ENCODE measurements at places on chromosomes 6 and 20.

GRCh38 chr6:77650098-77650663, 2.7 kb upstream of the MEI4 start:
- DNase-seq = no peak

DNA sequence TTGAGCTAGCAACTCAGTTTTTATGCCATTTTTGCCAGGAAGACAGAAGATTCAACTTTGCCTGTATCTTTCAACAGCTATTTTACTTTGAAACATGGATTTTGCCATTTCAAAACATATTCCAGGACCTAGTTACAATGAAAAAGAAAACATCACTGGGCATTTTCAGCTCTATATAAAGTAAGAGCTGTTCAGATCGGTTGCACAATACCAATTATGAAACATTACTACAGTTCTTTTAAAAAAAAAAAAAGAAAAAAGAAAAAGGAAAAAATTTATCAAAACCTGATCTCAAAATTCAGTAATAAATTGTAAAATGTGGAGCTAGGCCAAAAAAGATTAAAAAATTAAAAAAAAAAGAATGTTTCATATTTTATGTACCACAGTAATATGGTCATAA, 15.6 kb downstream of the BCLAF1 start:
- DNase-seq = no peak

DNA sequence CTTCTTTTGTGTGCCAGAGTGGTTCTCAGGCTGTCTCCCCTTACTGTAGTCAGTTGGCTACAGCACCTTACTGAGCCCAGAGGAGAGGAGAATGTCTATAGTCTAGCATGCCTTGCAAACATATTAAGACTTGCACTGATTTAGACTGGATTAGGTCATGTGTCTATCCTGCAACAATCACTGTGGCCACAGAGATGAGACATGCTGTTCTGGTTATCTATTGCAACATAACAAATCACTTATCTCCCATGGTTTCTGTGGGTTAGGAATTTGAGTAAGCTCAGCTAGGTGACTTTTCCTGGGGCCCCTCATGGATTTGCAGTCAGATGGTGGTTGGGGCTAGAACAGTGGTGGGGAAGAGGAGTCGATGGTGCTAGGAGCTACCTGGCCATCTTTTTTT, 261.3 kb downstream of the SOD2 start:
- no peak for DNase-seq

DNA sequence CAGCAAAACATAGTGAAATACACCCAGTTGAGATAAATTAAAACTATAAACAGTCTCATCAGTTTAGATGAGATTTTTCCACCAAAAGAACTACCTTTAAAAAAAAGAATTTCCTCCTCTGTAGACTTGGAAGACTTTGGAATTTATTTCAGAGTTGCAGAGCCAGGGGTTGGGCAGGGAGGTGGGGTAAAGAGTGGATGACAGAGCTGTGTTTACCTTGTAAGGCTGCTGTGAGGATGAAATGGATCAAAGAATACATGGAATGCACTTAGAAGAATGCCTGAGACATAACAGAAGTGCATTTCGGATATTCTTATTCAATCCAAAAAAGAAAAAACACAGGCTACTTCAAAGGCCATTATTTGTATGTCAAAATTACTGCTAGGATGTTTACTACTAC, 6.4 kb upstream of the LY86 start:
- no peak for DNase-seq

- DNase-seq = no peak
Observed at GRCh38 chr20:63858393-63859165, 2.7 kb upstream of the ABHD16B start.

- no peak for DNase-seq
Observed at GRCh38 chr6:73367761-73368355, 1.8 kb downstream of the OOEP start.

DNA sequence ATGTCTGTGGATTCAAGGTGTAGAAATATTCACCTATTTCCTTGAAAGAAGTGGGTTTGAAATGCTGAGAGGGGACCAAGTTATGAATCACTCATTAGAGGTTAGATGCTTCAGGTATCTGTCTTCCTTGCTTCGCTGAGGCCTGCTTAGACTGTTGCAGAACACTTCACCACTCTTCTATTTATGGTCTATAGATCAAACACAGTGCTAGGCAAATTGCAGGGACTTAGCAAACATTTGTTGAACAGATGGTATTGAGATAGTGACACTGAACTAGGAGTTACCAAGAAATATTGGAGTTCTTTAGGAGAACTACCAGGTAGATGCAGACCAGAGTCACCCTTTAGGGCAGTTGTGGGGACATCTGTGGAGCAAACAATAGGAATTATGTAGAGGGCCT, 123.8 kb downstream of the RFPL4B start:
- DNase-seq = no peak

GRCh38 chr6:119078376-119079282, at the start of gene FAM184A:
TSS of gene FAM184A (minus strand) at chr6:119078664. CDS start at chr6:119078299, 365 bp downstream.
- peak; percentile 40 for DNase-seq

GRCh38 chr6:128131566-128131965, 230.7 kb upstream of the THEMIS start:
- DNase-seq = no peak

DNA sequence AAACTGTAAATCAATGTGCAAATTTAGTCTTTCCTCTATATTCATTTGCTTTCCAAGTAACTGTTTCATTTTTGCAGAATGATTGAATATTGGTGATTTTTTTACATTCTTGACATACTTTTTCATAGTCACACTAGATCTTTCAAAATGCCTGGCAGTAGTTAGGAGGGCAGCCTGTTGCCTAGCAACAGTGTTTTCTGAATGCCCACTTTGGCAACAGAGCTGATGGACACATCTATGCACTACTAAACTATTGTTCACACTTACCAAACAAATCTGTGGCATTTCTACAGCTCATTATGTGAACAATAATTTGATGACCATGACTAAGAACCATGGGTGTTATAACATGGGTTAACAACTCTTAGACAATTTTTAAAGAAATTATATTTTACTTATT, 438.0 kb upstream of the IMPG1 start:
- DNase-seq = no peak

DNA sequence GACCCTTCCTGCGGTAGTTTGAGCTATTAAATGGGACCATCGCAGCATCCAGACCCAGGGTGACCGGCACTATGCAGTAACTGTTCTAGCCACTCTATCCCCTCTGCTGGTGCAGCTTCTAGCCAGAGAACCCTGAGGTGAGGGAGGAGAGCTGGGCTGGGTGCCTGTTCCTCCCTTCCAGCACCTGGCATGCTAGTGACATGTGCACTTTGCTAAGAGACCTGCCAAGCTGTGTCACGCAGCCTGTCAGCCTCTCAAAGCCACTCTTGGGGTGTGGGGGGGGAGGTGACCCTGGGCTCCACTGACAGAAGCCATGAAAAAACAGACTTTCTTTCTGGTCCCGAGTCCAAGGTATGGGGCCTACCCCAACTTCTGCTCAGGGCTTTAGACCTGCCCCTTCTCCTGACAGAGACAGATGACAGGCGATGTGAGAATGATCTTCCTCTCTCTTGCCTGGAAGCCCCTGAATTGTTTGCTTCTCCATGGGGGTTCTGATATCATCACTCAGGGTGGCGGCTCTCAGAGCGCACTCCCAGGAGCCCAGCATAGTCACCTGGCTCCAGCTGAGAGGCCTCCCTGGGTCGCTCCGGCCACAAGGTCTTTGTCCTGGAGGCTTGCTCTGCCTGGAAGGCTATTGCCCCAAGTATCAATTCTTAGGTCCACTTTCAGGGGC, 47.2 kb upstream of the MLN start:
- DNase-seq = no peak

- peak; percentile 50 for DNase-seq
Observed at GRCh38 chr6:53484476-53485280, 60.2 kb downstream of the GCLC start.

- DNase-seq = peak; percentile 18
Observed at GRCh38 chr6:21942897-21943296, 349.3 kb downstream of the SOX4 start.

- no peak for DNase-seq
Observed at GRCh38 chr6:106757722-106758467, 128.5 kb downstream of the QRSL1 start.

- DNase-seq = no peak
Observed at GRCh38 chr20:32162351-32162750, 45.2 kb downstream of the PLAGL2 start.

- no peak for DNase-seq
Observed at GRCh38 chr20:58942549-58942948, 38.5 kb upstream of the NELFCD start.

- no peak for DNase-seq
Observed at GRCh38 chr6:150048099-150048498, 20.8 kb downstream of the ULBP3 start.

GRCh38 chr20:326645-327185, 1.4 kb downstream of the SOX12 start:
- no peak for DNase-seq

DNA sequence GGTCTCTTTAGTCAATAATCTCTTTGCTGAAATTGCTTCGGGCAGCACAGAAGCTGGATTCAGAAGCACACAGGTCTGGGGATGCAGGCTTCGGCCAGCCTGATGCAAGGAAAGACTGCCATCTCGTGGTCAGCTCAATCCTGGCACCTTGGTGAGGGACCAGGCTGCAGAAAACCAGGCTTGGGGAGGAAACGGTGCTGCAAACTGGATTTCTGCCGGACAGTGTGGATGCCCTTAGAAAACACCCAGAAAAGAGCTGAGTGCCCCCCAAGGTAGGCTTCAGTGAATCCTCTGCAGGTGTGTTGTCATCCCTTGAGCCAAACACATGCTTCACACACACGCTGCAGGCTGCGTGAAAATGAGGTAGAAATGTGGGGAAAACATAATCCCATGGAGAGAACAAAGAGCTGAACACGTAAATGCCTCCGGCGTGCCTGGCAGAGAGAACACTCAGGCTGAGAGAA, 89.8 kb upstream of the PAX1 start:
- DNase-seq = peak; percentile 83

- no peak for DNase-seq
Observed at GRCh38 chr6:27230758-27231111, 16.8 kb upstream of the PRSS16 start.

DNA sequence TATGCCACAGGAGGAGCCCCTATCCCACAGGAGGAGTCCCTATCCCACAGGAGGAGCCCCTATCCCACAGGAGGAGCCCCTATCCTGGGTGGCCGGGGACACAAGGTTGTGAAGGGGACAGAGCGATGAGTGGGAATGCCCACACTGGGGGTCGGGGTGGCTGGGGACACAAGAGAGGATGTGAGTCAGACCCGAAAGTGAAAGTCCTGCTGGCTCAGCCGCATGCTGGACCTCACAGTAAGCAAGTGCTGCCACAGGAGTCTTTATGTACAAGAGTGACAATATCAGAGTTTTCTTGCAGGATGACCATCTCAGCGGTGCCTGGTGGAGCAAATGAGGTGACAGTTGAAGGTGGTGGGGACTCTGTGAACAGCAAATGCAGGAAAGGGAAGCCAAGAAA, 93.7 kb downstream of the PSMB1 start:
- DNase-seq = peak; percentile 63

GRCh38 chr6:13272131-13273046, 55.9 kb downstream of the TBC1D7 start:
- no peak for DNase-seq

- no peak for DNase-seq
Observed at GRCh38 chr20:63696628-63697356, at the start of gene TNFRSF6B. TSS of gene TNFRSF6B (plus strand) at chr20:63696652. CDS start at chr20:63696768, 116 bp downstream.

DNA sequence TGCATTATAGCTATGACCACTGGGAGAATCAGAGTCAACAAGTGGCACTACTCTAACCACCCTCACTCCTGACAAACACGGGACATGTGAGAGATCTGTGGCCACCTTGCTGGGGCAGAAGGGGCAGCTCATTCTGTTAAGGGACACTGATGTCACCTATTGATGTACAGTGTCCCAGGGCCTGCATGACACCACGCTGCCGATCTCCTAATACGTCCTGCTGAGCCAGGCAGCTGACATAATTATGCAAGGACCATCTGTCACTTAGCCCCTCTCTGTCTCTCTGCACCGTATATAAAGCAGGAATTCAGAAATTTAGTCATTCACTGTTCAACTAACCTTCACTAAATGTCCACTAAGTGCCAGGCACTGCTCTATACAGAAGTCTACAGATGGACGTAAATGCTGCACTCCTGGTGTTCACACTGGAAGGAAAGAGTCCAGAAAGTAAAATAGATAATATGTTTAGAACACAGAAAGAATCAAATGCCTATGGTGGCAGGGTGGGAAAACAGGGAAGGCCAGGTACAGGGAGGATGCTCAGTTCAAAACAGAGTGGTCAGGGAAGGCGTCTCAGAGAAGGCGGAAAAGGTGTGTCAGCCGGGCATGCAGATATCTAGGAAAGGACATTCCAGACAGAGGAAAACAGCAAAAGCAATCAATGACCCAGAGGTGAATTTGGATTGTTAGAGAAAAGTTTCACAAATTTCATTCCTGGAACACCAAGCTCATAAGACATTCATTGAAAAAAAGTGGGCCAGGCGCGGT, 173.8 kb downstream of the ZNF217 start:
- DNase-seq = no peak

- no peak for DNase-seq
Observed at GRCh38 chr6:136341967-136342366, 52.3 kb upstream of the BCLAF1 start.

DNA sequence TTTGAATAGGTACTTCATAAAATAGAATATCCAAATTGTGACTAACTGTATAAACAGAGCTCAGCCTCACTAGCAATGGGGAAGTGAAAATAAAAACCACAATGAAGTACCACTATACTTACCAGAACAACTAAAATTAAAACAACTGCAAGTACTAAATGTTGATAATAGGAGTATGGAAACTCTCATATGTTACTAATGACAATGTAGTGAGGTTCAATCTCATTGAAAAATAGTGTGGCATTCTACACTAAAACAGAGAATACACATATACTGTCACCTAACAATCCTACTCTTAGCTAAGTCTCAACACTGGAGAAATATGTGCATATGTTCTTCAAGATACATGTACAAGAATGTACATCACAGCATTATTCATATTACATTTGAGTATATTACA, 132.0 kb upstream of the CARMIL1 start:
- DNase-seq = no peak

- DNase-seq = no peak
Observed at GRCh38 chr6:15661853-15662325, 939 bp downstream of the DTNBP1 start.
